ENCODE measurements at places on chromosomes 6 and 20.

DNA sequence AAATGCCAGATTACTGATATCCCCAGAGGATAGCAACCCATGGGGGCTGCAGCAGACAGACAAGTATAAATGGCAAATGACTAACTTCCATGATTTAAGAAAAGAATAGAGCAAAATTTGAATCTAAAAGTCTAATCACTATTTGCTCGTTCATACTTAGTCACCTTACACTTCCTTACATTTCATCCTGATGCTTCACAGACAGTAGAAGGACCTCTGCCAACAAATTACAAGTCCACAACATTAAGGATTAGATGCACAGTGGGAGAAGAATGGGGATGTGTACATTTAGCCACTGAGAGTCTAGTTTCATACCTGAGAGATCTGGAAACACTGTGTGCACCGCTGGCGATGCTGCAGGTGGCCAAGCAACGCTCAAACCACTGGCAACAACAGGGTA, 72.4 kb downstream of the FYN start:
- DNase-seq = no peak

- DNase-seq = no peak
These were observed 178.3 kb downstream of the THBS2 start for GRCh38 chr6:169075211-169075914.

DNA sequence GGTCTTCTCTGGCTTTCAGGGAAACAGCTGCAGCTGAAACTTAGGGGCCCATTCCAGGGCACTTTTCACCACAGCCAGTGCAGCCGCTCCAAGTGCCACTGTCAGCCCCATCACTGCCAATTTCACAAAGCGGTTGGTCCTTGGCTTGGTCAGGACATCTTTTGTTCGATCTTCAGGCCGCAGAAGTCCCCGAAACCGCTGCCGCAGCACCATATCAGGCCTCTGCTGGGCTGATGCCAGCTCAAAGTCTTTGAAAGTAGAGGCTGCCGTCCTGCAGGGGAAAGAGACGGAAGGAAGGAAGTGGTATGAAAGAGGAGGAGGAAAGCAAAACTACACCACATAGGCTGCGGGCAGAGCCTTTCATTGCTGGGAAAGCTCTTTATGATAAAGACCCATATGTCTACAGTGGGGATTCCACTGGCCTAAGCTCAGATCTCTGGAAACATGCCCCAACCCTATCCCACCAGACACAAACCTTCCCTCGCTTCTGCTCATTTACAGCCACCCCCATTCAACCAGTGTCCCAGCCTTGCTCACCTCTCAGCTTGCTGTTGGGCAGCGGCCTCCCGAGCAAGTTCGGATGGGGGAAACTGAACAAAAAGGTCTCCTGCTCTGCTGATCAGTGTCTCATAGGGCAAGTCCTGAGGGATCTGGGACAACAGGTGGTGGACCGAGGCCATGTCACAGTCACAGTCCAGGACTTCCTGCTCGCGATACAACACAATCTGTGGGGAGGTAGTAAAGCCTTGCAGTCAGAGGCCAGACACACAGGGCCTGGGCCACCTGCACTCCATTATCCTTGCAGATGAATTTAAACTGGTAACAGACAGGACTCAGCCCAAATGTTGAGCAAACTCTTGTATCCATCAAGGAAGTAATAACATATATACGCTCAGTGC, 23.5 kb downstream of the TBC1D20 start:
- peak; percentile 32 for DNase-seq

- no peak for DNase-seq
These were observed 188.1 kb downstream of the CDC5L start for GRCh38 chr6:44575644-44576043.

DNA sequence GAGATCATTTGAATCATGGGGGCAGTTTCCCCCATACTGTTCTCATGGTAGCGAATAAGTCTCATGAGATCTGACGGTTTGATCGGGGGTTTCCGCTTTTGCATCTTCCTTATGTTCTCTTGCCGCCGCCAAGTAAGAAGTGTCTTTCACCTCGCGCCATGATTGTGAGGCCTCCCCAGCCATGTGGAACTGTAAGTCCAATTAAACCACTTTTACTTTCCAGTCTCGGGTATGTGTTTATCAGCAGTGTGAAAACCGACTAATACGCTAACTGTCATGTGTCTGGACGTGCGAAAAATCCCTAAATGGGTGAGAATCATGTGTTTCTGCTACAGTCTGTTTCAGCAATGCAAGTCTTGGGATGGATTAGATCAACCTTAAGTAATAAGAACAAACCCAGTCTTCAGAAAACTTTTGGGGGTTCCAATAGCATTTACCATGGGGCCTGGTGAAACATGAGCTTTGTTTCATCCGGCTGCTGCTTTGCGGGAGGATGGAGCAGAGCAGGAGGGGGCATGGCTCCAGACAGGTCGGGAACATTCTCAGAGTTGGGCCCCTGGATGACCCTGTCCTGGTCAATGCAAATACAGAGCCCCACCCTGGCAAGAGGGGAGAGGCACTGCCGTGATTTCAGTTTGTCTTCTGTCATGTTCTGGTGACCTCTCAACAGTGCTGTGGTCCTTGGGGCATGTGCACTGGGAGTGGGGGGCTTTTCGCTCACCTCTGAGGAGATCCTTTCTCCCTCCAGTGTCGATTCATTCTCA, 41.5 kb downstream of the CTCFL start:
- no peak for DNase-seq

DNA sequence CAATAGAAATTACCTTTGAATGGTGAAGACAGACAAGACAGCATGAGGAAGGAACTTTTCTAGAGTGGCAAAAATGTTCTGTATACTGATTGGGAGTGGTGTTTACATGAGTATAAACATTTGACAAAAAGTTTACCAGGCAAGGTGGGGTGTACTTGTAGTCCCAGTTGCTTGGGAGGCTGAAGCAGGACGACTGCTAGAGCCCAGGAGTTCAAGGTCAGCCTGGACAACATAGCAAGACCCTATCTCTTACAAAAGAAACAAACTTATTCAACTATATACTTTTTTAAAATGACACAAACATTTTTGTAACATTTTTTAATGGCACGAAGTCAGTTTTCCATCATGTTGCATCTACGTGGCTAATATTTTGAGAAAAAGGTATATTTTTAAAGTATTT, 40.5 kb downstream of the ZHX3 start:
- DNase-seq = no peak

DNA sequence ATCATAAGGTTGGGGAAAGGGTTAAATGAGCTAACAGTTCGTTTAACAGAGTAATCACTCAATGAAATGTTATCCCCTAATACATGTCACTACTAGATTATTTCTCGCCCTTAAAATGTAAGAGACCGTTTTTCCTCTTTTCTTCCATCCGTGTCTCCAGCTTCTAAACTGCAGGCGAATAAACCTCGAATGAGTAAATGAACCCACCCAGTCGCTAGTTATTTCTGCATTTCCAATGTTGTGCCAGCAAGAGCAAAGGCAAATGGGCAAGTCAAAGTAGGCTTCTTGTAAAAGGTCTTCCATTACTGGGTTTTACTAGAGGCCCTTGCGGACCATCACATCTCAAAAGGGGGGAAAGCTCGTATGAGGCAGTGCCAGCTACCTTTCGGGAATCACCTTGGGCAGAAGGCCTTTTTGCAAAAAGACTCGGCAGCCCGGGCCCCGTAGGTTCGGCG, 400 bp upstream of the SMAP1 start:
- no peak for DNase-seq

DNA sequence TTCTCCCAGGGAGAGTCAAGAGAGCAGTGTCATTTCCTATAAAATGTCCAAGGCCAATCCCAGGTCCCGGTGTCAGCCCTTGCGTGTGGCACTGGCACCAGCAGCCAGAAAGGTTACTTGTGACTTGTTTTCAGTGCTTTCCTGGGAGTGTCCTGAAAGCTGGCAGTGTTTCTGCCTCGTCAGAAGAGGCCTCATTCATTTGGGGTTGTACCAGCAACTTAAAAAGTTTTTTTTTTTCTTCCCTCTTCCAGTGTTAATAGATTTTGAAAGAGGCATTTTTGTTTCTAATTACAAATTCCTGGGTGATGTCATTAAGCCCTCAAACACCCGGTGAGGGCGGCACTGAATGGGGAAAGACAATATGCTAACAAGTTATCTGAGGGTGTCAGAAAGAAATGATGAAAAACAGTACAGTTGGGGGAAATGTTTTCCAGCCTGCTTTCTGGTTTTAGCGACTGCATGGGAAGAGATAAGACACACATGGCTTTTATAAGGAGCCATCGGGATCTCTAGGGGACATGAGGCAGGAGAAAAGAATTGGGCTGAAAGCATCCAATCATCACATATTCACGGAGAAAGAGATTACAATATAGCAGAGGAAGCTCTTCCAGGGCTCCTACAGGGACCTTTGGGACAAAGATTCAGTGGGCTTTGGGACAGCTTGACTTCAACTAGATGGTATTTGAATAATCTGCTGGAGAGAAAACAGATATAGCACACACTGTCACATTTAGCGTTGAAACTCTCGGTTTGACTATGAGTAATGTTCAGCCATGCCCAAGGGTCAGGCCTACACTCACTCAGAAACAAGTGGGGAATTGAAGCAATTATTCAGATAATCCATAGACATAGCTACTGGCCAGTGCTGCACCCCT, 153.0 kb downstream of the BCAS1 start:
- no peak for DNase-seq

GRCh38 chr6:120951258-120951657, 383.0 kb downstream of the TBC1D32 start:
- DNase-seq = no peak

DNA sequence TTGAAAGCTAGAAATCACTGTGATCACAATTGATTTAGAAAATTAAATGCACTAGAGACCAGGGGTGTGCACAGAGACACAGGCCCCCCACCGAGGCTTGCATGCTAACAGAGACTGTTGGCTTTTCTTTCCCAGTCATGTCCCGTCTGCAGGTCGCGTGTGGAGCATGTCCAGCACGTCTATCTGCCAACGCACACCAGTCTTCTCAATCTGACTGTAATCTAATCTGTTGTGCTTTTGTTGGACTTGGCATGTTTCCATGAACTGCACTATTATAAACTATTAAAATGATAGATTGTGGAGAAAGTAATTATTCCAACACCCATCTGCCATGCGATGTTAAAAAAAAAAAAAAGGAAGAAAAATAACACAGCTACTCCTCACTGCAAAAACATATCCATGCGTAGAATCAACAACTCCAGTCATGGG, 17.7 kb downstream of the MYLIP start:
- no peak for DNase-seq

DNA sequence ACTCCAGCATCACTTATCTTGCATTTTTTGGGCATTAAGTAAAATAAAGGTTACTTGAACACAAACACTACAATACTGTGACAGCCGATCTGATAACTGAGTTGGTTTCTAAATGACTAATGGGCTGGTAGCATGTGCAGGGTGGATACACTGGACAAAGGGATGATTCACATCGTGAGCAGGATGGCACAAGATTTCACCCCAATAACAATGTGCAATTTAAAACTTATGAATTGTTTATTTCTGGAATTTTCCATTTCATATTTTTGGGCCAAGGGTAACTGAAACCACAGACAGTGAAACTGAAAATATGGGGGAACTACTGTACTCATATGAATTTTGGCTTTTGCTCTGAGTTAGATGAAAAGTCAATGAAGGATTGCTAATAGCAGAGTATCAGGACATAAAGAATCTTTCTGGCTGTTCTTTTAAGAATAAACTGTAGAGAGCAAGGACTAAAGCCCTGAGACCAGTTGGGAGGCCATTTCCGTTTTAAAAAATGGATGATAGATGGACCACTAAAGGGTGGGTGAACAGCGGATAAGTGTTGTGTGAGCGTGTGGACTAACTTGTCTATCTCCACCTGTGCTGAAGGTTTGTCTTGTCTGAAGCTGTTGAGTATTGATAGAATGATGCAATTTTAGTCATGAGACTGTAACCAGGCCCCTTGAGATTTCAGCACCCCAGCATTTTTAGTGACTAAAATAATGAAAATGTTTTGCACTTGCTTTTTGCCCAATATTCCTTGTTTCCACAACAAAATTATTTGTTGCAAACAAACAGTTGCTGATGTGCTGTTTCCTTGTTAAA, 8.2 kb downstream of the SPINT3 start:
- no peak for DNase-seq

GRCh38 chr6:12440981-12441380, 150.8 kb downstream of the EDN1 start:
- DNase-seq = no peak

DNA sequence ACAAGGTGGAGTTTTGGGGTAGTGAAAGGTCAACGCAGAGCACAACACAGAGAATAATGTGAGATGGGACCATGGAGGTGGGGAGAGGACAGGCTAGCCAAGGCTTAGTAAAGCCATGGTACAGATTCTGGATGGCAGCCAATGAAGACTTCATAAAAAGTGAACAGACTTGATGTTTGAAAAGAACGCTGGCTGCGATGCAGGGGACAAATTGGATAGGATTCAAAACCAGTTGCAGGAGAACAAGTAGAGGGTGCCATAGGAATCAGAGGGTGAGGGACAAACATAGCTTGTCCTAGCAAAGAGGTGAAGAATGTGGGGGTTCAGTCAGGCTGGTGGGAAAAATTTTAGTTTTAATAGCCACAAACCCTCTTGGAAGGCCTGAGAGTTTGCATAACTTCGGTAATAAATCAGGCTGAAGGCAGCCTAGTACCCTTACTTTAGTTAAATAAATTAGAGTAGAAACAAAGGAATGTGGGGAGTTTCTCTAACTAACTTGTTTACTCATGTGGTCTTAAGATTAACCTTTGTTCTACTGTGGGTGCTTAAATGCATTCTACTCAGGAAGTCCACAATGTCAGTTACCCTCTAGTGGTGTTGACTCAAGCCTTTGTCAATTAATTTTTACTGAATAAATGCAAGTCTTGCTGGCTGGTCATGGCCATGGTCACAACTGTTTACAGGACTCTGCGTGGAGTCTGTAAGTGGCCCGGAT, 216.4 kb downstream of the C6orf118 start:
- no peak for DNase-seq

DNA sequence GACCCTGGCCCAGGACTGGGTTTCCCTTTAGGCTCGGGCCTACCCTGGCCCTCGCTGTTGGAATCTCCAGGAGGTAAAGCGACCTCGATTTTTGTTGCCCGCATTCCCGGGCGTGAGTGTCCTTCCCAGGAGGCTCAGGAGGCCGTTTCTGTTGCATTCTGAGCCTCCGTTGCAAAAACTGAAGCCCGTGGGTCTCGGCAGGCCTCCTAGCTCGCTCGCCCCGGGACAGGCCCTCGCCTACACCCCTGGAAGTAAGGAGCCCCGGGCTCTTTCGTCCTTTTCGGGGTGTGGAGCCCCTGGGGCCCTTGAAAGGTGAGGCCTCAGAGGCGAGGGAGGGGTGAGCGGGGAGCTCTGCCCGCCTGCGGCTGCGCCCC, 2.3 kb downstream of the NR2E1 start:
- DNase-seq = no peak

- no peak for DNase-seq
These were observed 52.3 kb upstream of the TIAM2 start for GRCh38 chr6:154942770-154943169.

GRCh38 chr20:32819992-32820697, 391 bp downstream of the MAPRE1 start:
- peak; percentile 82 for DNase-seq

GRCh38 chr6:31737315-31737990, 1.1 kb upstream of the CLIC1 start:
- DNase-seq = no peak

GRCh38 chr6:68635412-68635705, 277 bp downstream of the ADGRB3 start:
- DNase-seq = no peak

GRCh38 chr6:142207265-142207877, 60.3 kb downstream of the VTA1 start:
- no peak for DNase-seq

- DNase-seq = no peak
These were observed 50.5 kb downstream of the SCAND1 start for GRCh38 chr20:35903843-35904242.

GRCh38 chr6:136803608-136804007, 11.3 kb upstream of the MAP3K5 start:
- no peak for DNase-seq

- DNase-seq = no peak
These were observed 16.5 kb downstream of the PTPRA start for GRCh38 chr20:2889797-2890196.
